Stimulated activated CD4-positive, alpha-beta T cell treated with anti-CD3 and anti-CD28 coated beads, TNF-alpha, amount 100 ng/mL, for 1 hour (primary cell): ENCODE measurements at places on chromosomes 6 and 20.

- no peak for DNase-seq
Measured at GRCh38 chr20:23189341-23189740, 103.2 kb upstream of the CD93 start.

- DNase-seq: no peak
Measured at GRCh38 chr6:16904957-16905356, 143.7 kb upstream of the ATXN1 start.

GRCh38 chr6:26600759-26601158 lies 4.0 kb downstream of the ABT1 start:
- DNase-seq: no peak

DNA sequence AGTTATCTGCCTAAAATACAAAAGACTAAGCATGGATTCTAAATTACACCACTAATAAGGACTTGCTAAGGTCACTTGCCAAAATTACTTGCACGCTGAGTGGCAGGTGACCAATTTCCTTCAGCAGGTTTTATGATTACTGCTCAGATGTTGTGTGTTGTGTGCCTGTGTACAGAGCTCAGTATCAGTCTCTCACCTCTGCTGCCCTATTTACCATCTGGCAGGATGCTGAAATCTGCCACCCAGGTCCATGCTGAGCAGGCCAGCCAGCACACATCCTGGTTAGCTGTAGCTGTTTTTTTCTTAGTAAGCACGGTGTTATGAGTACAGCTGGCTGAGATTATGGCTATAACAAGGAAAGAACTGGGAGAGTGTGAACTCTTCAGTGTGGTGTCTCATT lies 34.0 kb downstream of the ELOVL4 start:
- no peak for DNase-seq

- DNase-seq: no peak
Measured at GRCh38 chr6:98971303-98971702, 23.6 kb upstream of the FBXL4 start.

DNA sequence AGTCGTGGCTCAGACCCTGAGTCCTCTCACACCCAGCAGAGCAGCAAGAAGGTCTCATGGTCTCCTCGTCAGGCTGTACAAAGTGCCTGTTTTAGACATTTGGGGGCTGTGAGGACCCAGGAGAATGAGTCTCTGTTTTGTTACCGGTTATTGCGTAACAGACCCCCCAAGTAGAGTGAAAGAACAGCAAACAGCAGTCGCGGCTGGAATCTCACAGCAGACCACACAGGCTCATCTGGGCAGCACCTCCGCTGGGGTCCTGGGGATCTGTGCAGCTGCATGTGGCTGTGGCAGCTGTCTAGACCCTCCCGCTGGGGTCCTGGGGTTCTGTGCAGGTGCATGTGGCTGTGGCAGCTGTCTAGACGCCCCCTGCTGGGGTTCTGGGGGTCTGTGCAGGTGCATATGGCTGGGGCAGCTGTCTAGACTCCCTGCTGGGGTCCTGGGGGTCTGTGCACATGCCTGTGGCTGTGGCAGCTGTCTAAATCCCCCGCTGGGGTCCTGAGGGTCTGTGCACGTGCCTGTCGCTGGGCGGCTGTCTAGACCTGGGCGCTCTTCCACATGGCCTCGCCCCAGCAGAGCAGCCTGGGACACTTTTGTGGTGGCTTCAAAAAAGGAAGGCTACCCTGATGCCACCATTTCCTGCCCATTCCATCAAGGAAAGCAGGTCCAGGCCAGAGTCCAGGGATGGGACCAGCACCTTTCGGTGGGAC lies 24.7 kb downstream of the ENTPD6 start:
- no peak for DNase-seq

- no peak for DNase-seq
Measured at GRCh38 chr6:51184046-51184445, 365.4 kb downstream of the TFAP2B start.

DNA sequence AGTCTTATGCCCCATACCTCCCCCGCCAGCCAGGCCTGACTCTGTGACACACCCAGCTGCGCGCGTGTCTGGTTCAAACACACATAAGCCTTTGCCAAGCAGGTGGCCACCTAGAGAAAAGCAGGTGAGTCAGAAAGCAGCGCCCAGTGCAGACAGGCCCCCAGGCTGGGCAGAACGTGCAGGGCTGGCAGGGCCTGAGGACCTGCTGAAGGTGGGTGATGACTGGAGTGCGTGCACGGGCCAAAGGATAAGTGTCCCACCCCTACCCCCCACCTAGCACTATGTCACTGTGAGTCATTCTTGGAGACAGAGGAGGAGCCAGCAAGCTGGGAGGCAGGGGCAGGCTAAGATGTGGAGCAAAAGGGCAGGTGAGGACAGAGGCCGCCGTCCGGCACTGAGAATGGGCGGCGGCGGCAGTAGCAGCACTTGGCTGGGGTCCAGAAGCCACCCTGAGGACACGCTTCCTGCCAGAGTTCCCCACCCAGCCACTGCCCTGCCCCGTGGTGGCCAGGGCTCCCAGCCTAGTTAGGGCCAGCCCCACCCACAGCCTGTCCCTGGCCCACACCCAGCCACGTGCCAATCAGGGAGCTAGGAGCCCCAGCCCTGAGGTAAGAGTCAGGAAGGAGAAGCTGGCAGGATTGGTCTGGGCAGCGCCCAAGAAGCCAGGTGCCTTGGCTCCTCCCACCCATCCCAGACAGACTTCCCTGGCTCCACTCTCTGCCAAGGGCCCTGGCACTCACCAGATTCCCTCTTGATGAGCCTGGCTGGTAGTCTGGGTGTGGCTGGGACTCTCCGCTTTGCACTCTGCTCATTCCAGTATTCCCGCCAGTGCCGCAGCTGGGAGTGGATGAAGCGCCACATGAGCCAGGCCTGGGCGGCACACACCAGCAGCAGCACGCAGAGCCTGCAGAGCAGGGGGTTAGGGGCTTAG lies 72.7 kb downstream of the TRAM2 start:
- no peak for DNase-seq

GRCh38 chr20:63285636-63286615 lies 7.1 kb upstream of the COL20A1 start:
- no peak for DNase-seq

- DNase-seq: no peak
Measured at GRCh38 chr6:50826803-50827202, 8.1 kb downstream of the TFAP2B start.

- DNase-seq: no peak
Measured at GRCh38 chr6:168355716-168356522, 36.3 kb upstream of the DACT2 start.

GRCh38 chr20:62280303-62280702 lies 22.5 kb upstream of the ADRM1 start:
- DNase-seq: no peak

GRCh38 chr20:46342451-46343347 lies 34.4 kb upstream of the CDH22 start:
- DNase-seq: no peak

- DNase-seq: no peak
Measured at GRCh38 chr6:80158478-80158989, 52.1 kb downstream of the BCKDHB start.

DNA sequence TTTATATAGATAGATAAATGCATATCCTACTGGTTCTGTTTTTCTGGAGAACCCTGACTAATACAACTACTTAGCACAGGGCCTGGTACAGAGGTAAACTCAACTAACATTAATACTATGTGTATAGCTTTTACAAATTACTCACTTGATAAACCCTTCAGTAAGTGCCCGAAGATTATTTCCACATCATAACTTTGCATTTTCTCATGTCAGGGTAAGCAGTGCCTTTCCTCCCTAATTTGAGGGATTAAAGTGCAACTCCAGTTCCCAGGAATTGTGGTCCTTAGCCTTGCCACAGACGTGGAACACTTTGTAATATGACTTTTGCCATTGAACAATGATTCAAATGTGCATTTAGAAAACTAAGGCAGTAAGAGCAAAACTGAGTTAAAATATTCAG lies 147.5 kb upstream of the SMLR1 start:
- no peak for DNase-seq

- no peak for DNase-seq
Measured at GRCh38 chr6:166526937-166527336, 59.5 kb downstream of the RAMACL start.

DNA sequence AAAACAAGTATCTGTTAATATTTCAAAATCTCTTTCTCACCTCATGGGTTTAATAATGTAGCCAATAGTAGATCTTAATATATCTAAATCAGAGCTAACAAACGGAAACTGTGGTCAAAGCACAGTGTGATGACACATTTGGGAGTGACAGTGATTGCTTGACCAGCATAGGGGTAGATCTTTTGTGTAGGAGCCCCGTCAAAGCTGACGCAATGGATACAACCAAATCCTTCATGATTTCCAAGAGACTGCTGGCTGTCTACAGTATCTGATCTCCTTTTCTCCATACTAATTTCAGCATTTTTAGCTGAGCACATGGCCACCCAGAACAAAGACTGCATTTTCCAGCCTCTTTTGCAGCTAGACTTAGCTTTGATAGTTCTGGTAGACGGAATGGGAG lies 299.3 kb upstream of the ECI2 start:
- DNase-seq: no peak

DNA sequence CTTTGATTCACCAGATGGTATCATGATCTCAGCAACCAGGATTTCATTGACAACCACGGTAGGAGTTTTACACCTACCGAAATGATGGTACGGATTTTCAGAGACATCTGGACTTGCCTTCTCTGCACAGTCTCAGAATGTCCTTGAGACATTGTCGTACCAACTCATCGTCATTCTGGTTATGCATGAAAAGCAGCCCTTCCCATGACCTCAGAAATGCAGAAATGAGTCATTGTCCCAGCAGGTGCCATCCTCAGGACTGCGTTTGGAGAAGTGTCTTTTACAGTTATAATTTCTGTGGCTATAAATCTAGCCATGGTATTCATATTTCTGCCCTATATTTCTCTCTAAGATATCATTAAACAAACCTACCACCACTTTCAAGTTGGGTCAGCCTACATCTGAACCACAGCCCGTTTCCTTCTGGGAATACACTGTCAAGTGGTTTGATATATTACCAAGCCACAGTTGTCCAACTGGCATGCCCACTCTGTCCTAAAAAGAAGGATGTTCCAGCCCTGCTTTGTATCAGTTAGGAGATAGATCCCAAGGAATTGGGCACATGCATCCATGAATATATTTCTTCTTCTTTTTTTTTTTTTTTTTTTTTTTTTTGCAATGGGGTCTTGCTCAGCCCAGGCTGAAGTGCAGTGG lies 7.5 kb upstream of the BFSP1 start:
- DNase-seq: no peak

DNA sequence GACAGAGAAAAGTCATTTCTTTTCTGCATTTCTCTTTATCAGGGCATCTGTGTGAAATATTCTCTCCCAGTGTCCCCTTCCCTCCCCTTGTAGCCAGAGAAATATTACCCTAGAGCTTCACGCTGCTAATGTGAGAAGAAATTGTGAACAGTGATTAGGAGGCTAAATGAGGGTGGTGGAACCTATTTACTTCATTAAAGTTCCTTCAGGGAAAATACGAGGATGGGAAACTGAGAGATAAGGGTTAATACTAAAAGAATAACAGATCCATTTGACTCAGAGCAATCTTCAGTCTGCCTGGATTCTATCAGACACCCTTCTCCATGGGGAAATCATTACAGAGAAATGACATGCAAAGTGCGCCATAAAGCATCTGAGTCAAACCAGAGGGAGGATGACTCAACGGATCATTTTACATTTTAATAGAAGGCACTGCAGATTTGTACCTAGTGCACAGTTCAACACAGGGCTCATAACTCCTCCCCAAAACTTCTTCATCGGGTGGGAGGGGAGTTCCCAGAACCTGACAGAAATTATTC lies 131.3 kb downstream of the GJA10 start:
- DNase-seq: no peak

DNA sequence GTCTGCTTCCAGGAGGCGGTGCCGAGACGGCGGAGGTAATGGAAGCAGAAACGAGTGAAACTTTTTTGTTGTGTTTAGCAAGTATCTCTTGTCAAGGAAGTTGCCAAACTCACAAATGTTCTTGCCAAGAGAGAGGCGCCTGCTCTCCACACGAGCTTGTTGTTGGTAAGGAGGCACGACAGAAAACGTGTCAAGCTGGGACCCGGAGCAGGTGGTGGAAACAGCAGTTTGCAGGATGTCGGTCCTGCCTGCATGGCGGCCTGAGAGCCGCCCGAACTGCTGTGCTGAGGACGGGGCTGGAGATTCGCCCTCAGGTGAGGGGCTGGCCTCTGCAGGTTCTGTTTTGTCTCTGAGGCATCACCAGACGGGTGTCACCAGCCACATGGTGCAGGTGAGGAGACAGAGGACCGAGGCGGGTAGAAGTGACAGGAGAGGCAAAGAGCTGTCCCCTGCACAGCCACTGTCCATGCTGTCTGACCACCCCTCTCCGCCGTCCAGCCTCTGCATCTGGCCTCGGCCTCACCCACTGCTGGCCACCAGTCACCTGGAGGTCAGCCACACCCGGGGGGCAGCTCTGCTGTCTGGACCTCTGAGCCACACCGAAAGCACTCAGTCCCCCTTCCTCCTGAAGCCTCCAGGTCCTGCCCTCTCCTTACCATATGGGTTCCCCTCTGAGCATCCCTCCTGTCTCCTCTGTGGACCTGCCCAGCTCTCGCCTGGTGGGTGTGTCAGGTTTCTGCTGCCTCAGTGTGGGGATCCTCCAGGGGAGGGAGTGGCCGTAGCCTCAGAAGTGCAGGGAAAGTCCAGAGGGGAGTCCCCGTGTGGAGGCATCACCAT lies 261.5 kb downstream of the TAF4 start:
- DNase-seq: no peak

DNA sequence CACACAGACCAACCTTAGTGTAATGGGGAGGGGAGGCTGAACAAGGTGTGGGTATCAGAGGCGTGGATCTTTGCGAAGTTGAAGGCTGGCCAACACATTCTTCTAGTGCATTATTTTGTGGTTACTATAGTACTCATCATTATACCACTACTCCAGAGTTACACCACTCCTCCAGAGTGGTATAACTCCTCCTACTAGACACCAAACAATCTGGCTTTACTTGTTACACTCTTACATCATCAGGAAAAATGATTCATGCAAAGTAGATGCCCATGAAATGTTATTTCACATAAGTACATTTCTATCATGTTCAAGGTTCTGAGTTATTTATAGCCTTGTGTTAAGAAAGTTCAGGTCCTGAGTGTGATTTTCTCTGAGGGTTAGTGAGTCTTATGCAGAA lies 443.1 kb upstream of the OPRM1 start:
- DNase-seq: no peak
